ENCODE measurements at places on chromosomes 2 and 18.

- no peak for DNase-seq
Observed at GRCh38 chr18:3442919-3443318, 7.1 kb upstream of the TGIF1 start.

GRCh38 chr2:167787021-167787420, 460.4 kb downstream of the STK39 start:
- no peak for DNase-seq

GRCh38 chr18:51430538-51430937, 233.1 kb upstream of the MEX3C start:
- DNase-seq: no peak

DNA sequence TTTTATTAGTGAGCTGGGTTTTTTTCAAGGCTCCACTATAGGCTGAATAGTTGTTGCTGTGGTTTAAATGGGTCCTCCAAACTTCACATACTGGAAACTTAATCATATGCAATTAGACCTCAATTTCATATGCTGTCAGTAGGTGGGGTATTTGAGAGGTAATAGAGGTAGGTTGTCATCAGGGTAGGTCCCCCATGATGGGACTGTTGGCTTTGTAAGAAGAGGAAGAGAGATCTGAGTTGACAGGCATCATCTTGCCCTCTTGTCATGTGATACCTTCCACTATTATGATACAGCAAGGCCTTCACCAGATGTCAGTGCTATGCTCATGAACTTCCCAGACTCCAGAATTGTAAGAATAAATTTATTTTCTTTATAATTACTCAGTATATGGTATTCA, 819.4 kb downstream of the LRP1B start:
- DNase-seq: no peak

- DNase-seq: peak; percentile 70
Observed at GRCh38 chr2:197195518-197195917, 115.1 kb downstream of the ANKRD44 start.
